COR-L47 (cell line): ENCODE measurements at places on chromosomes 11 and 22.

- DNase-seq, result no peak
Measured at GRCh38 chr11:58742140-58742539, 10.4 kb upstream of the GLYAT start.

GRCh38 chr22:24325105-24325757 is 54.6 kb downstream of the SPECC1L start:
- peak; percentile 45 for DNase-seq

GRCh38 chr22:22552630-22553029 is 6.4 kb downstream of the PRAME start:
- DNase-seq, result no peak

- no peak for DNase-seq
Measured at GRCh38 chr22:29313576-29314466, 1.7 kb downstream of the RASL10A start.

DNA sequence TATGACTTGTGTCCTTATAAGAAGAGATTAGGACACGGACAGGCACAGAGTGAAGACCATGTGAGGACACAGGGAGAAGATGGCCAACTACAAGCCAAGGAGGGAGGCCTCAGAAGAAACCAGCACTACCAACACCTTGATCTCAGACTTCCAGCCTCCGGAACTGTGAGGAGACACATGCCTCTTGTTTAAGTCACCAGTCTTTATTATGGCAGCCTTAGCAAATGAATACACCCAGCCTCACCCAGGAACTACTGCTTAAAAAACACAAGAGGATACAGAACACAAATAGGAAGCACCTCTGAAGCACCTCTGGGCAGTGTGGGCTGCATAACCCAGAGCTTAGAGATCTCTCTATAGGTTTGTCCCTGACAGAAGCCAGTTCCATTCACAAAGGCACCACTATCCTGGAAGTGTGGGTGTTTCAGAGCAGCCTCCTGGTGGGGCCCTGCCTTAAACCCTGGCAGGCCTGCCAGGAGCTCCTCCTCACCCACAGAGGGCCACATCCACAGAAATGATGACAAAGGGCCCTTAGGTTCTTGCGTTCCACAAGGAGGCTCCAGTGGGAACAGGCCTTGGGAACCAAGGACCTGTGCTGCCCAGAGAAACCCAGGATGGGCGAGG is 58.8 kb downstream of the CHRDL2 start:
- DNase-seq, result no peak

- no peak for DNase-seq
Measured at GRCh38 chr22:43707648-43708047, 104.5 kb downstream of the EFCAB6 start.

DNA sequence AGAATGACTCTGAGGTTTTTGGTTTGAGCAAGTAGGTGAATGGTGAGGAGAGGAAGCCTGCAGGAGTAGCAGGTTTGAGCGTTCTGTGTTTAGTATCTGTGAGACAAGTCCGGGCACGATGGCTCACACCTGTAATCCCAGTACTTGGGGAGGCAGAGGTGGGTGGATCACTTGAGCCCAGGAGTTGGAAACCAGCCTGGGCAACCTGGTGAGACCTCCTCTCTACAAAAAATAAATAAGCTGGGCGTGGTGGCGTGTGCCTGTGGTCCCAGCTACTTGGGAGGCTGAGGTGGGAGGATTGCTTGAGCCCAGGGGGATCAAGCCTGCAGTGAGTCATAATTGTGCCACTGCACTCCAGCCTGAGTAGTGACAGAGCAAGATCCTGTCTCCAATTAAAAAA is 9.7 kb upstream of the CENATAC start:
- DNase-seq, result no peak

DNA sequence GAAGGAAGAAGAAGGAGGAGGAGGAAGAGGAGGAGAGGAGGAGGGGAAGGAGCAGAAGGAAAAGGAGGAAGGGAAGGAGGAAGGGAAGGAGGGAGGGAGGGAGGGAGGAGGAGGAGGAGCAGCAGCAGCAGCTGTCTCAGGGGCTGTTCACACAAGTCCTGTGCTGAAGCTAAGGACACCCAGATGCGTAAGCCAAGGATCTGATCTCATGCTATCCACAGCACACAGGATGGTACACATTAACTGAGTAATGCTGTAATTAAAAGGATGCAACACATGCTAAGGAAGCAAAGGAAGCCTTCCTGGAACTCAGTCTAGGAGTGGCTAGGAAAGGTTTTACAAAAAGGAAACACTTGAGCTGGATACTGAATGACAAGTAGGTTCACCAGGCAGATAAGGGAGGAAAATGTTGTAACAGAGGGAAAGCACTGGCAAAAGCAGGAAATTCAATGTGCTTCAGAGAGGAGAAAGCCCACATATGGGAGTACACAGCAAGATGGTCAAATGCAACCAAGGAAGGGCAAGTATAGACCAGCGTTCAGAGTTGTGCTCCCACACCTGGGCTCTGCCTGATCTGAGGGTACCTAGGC is 32.0 kb downstream of the TRIM66 start:
- no peak for DNase-seq

DNA sequence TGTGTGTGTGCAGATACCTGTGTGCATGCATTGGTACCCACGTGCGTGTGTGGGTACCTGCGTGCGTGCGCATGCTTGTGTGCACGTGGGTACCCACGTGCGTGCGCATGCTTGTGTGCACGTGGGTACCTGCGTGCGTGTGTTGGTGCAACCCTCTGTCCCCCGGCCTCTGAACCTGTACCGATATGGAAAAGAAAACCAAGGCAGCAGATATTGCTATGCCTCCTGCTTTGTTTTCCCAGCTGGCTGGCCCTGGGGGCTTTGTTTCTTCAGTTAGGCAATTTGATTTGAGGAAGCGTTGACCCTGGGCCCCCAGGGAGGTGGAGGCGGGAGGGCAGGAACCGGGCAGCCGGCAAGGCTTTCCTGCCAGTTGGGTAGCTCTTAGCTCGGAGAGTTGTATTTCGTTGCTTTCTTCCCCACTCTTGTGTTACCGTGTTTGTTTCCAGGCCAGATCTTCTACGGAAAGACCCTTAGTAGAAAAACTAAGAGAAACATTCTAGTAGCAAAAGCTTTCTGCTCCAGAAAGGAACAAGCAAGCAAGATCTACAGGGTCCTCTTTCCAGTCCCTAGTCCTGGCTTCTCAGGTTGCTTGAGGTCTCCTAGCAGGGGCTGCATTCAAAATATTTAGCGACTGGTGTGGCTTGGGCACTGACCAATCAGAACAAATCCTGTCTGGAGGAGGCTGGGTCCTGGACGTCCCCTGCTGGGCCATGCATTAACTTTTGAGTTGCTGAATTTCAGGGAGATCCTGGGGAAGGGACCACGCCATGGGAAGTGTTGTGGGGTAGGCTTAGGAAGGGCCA is 26.3 kb upstream of the SORL1-AS1 start:
- no peak for DNase-seq

- DNase-seq, result peak; percentile 46
Measured at GRCh38 chr11:12235947-12236743, 125.8 kb downstream of the MICAL2 start.
